ENCODE measurements at places on chromosomes 1 and 21. TPM values are rescaled to one million over a fixed set of nuclear protein-coding genes. Genes with fewer than 3 reads are reported as not detected.

The RGS8 gene
- not detected for total RNA-seq

The IVL gene
- total RNA-seq, result not detected

The SEC22B gene
- 45.2 TPM for total RNA-seq

The SIK1 gene
- not detected for total RNA-seq

The ESPN gene
- 10.9 TPM for total RNA-seq

- no peak overlapping the region for H3K4me3 ChIP-seq
- no peaks in the 10 kb centered on the region for H3K36me3 ChIP-seq
- no peaks in the 10 kb centered on the region for H3K27me3 ChIP-seq
- H3K4me1 ChIP-seq, result no peaks in the 10 kb centered on the region
Observed at GRCh38 chr1:241684108-241684507, 32.0 kb downstream of the WDR64 start.

DNA sequence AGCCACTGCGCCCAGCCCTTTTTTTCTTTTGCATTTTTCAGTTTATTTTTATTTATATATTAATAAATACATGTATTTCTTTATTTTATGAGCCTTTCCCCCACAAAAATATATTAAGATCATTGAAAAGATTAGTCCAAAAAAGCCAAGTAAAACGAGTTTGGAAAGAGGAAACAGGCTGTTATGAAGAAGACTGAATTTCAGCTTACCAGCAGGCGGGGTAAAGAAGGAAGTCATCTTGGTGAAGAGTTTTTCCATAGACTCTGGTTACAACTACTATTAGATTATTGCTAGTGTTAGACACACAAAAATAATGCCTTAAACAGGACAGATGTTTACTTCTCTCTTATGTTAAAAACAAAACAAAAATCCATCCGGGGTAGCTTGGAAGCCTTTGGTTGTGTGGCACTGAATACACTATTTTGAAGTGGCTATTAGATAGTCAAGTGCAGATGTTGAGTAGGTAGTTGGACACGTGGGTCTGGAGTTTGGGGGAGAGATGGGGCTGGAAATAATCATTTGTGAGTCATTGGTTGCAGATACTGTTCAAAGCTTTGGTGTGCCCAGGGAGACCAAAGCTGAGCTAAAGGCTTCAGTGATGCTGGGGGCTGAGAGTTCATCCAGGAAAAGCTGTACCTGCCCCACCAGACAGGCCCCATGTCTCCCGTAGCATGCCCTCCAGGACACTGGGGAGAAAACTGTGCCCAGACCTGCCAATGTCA lies 8.7 kb upstream of the LRRC71 start:
- H3K27me3 ChIP-seq, result peaks cover 4% of the 10 kb centered on the region
- no peaks in the 10 kb centered on the region for H3K36me3 ChIP-seq
- DNase-seq, result no peak
- no peak overlapping the region for H3K4me3 ChIP-seq

GRCh38 chr1:222370081-222370912 lies 177.6 kb downstream of the HHIPL2 start:
- no peak overlapping the region for H3K4me3 ChIP-seq
- H3K27ac ChIP-seq, result no peak overlapping the region
- no peaks in the 10 kb centered on the region for H3K36me3 ChIP-seq
- no peak for DNase-seq
- H3K27me3 ChIP-seq, result no peaks in the 10 kb centered on the region
- H3K4me1 ChIP-seq, result no peaks in the 10 kb centered on the region

DNA sequence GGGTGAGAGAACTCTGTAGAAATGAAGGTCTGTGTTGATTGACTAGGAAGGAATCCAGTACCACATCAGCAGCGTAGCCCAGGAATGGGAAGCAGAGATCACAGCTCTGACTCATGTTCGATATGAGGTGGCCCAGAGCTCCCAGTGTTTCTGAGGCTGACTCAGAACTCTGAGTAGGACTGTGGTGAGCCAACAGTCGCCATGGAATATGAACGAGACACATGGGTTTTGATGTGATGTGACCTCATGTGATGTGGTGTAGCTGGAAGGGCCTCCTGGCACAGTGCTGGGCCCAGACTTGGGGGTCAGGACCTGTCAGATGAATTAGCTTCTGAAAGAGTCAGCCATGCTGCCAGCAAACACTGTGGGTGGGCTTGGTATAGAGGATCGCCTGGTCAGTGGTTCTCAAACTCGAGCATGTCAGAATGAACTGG lies 237.0 kb downstream of the MRPL39 start:
- H3K4me1 ChIP-seq, result no peaks in the 10 kb centered on the region
- H3K36me3 ChIP-seq, result no peaks in the 10 kb centered on the region
- no peak overlapping the region for H3K27ac ChIP-seq
- H3K27me3 ChIP-seq, result no peaks in the 10 kb centered on the region

DNA sequence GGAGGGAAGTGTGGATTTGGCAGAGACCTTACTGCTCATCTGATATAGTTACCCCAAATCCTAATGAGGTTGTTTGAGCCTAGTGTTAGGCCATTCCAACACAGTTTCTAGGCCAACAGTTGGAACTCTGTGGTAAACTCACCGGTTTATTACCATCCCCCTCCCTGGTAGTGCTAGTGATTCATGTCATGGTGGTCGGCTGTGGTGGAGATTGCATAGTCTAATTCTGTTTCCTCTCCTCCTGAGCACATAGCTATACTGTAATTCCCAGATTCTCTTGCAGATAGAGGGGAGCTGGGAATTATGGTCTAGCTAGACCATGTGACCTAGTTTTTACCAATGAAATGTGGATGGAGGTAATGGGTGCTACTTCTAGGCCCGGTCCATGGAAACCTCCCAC lies 123.7 kb upstream of the KIF26B start:
- peaks cover 6% of the 10 kb centered on the region for H3K4me1 ChIP-seq
- H3K36me3 ChIP-seq, result no peaks in the 10 kb centered on the region
- no peaks in the 10 kb centered on the region for H3K27me3 ChIP-seq
- no peak overlapping the region for H3K4me3 ChIP-seq
- H3K27ac ChIP-seq, result no peak overlapping the region
- no peak for DNase-seq

Measured in CD4-positive, alpha-beta memory T cell (primary cell).